Stimulated activated CD8-positive, alpha-beta memory T cell treated with anti-CD3 and anti-CD28 coated beads, Interleukin-15, amount 100 ng/mL, for 4 hours (primary cell): ENCODE measurements at places on chromosomes 6 and 20.

DNA sequence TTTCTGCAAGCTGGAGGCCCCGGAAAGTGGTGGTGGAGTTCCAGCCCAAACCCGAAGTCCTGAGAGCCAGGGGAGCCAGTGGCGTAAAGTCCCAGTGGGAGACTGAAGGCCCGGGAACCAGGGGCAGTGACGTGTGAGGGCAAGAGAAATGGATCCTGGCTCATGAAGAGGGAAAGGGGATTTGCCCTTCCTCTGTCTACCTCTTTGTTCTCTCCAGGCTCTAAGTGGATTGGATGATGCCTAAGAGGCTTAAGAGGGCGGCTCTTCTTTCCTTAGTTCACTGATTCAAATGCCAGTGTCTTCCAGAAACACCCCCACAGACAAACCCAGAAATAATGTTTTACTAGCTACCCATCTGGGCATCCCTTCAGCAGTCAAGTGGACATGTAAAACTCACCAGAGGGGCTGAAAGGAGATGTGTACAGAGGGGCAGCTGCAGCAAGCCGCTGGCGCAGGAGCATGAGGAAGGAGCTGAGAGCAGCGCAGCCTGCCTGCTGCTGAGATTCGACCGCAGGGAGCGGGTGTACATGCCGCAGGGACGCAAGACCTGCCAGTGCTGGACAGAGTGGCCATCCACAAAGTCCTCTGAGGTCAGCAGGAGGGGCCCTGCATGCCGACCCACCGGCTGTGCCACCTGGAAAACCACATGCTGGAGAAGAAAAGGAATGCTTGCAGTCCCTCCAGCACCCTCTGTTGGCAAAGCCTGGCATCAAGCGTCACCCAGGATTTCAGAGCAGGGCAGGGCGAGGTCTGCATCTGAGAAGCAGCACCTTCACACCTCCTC is 29.5 kb downstream of the CDYL start:
- no peak for DNase-seq

GRCh38 chr20:9514461-9515213 is at the start of gene LAMP5:
Gene LAMP5 (plus strand): TSS chr20:9514590. CDS start chr20:9514853, 263 bp downstream.
- DNase-seq = no peak

DNA sequence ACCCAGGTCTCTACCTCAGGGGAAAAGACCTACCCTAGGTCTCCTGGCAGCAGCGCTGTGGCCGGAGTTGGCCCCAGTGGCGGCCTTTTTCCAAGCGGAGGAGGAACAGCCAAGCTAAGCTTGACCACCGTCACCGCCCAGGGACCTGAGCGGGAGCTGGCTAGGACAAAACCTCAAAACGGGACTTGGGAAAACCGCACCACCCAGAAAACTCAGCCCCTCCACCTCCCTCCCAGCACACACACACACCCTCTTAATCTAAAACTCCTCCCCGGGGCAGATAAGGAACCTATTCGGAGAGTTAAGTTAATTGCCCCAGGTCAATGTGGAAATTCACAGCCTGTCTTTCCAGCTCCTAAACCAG is 2.7 kb upstream of the TRERF1 start:
- no peak for DNase-seq

GRCh38 chr20:824490-824889 is 9.0 kb upstream of the FAM110A start:
- no peak for DNase-seq

DNA sequence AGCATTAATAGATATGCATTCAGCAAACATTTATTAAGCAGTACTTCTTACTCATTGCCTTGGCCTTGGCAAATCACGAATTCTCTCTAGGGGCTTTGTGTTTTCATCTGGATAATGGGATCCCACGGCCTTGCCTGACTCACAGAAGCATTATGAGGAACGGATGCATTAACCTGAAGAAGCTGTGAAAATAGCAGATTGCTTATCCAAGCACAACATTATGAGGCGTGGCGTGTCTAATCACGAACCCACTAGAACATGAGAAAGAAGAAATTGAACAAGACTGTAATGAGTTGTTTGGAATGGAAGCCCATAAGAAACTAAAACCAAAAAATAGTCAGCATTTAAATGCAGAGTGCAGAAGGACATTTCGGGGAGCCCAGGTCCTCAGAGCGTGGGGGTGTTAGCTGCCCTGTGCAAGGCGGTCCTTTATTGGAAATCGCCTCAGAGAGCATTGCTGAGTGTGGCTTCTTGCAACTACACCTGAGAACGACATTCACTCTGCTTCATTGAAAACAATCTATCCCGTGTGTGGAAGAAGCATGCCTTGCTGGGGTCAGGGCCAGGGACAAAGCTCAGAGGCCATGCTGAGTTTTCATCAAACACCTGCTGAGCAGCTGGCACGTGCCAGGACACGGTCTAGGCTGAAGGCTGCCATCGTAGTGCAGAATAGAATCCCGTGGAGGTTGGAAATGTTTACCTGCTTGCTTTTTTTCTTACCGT is 179.9 kb downstream of the ZDHHC14 start:
- DNase-seq = no peak

- no peak for DNase-seq
Observed at GRCh38 chr20:62879275-62880146, 17.9 kb upstream of the TCFL5 start.

- DNase-seq = no peak
Observed at GRCh38 chr20:12394786-12395185, 477.1 kb downstream of the BTBD3 start.

- DNase-seq = no peak
Observed at GRCh38 chr6:73293331-73293730, 30.3 kb upstream of the KHDC1 start.

GRCh38 chr6:7541175-7542064 is at the start of gene DSP:
Gene DSP (plus strand): TSS chr6:7541671. CDS start chr6:7541916, 245 bp downstream.
- no peak for DNase-seq

DNA sequence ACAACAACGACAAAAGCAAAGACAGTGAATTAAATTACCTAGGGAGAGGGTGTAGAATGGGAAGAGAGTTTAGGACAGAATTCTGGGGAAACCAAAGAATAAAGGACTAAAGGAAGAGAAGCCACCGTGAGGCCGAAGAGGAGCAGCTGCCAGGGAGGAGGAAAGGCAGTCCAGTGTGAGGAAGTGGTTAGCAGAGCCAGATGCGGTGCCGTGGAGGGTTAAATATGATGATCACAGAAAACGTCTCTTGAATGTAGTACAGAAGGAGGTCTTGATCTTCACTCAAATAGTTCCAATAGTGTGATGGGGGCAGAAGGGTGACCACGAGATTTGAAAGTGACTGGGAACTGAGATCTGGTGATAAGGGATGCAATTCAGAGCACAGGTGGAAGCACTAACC is 67.7 kb downstream of the TMEM244 start:
- no peak for DNase-seq

- DNase-seq = no peak
Observed at GRCh38 chr6:145427232-145427631, 308.1 kb downstream of the EPM2A start.

DNA sequence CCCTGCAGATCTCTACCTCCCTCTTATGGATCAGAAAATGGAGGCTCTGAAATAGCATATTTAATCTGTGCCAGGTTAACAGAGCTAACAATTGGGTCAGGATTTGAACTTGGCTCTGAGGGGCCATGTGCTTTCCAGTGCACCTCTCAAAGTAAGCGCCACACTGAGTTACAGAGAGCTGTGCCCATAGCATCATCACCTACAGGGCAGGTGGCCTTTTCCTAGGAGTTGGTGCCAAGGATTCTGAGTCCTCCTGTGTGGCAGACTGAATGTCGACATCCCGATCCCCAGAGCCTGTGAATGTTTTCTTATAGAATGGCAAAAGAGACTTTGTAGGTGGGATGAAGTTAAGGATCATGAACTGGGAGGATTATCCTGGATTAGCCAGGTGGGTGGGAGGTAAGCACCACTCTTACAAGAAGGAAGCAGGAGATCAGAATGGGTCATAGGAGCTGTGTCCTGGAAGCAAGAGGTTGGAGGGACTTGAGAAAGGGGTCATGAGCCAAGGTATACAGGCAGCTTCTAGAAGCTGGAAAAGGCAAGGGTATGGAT is 68.0 kb upstream of the TBC1D7 start:
- no peak for DNase-seq

DNA sequence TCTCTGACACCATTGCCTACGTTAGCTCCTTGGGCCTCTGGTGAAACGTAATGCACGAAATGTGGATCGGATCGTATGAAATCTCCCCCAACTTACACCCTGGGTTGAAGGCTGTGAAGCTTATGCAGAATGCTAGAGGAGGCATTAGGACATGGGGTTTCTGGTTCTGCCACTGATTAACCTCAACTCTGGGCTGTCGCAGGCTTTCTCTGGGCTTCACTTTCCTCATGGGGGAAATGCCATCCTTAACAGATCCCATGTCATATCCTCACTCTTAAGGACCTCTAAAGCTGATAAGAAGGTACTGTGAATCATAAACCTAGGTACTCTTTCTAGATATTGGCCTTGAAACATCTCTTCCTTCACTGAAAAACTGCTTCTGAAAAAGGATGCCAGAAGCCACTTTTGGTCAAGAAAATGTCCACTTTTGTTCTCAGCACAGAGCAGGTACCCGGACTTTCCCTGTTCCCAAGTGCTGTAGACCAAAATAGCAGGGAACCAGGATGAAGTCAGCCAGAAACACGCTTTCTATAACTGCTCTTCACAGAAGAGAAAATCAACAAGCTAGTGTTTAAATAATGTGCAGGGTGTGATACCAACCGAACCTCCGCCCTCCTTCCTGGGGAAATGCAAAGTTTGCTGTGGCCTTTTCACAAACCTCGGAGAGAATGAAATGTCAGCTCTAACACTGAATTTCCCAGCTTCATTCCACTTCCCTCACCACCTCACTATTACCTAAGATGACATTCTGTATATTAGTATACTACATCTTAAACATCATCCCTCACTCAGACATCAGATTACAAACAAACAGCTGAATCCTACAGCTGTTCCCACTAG is 118.9 kb downstream of the BACH2 start:
- no peak for DNase-seq

DNA sequence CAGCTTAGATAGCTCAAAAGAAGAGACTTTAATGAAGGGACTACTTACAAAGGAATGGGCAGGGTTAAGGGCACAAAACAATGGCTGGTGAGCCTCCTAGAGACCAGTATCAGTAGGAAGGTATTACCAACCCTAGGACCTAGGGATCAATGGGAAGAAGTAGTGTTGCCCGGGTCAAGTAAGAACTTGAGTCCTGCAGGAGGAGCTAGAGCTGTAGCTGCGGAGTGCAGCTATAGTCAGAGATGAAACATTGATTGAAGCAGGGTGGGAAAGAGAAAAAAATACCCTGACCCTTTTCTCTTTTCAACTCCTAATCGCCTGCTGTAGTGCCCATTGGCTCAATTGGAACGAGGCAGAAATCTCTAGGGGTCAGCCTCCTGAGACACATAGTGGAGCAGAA is 144.0 kb downstream of the FLRT3 start:
- DNase-seq = no peak

GRCh38 chr6:138800377-138801150 is 4.7 kb downstream of the ECT2L start:
- DNase-seq = no peak
